ENCODE measurements at places on chromosomes 16 and 17.

DNA sequence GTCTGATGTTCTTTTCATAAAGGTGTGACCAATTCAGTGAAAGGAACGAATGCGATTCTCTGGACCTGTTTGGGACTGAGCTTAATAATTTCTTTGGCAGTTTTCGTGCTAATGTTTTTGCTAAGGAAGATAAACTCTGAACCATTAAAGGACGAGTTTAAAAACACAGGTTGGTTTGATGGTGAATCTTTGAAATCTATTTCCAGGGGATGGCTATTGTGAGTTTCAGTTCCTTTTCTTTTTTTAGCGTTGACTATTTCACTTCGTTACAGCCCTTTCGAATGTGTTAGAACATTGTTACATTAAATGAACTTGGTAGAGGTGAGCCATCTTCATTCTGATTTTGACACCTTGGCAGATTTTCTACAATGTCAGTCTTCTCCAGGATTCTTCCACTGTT, 1.2 kb downstream of the TNFRSF17 start:
- no peak for DNase-seq

DNA sequence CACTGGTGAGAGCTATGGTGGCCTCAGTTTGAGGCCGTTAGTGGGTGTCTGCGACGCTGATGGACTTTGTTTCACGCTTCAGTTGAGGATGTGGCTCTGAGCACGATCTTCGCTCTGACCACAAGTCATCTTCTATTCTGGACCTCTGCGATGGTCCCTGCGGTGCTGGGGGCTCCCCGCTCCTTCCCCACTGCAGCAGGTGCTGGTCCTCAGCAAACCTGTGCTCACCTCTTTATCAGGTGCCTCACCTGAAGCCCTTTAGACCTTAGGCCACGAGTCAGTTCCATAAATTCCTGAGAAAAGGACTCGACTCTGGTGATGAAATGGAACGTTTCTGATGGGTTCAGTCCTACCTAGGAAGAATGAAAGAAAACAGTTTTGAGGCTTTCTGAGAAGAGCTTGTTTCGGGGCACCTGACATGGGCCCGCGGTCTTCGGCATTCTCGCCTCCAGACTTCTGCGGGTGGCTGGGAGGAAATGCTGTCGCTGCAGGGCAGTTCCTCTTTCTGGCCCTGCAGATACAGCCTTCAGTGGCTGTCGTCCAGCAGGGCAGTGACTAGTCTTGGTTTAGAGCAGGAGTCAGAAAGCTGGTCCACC, 4.7 kb downstream of the KCTD5 start:
- no peak for DNase-seq

DNA sequence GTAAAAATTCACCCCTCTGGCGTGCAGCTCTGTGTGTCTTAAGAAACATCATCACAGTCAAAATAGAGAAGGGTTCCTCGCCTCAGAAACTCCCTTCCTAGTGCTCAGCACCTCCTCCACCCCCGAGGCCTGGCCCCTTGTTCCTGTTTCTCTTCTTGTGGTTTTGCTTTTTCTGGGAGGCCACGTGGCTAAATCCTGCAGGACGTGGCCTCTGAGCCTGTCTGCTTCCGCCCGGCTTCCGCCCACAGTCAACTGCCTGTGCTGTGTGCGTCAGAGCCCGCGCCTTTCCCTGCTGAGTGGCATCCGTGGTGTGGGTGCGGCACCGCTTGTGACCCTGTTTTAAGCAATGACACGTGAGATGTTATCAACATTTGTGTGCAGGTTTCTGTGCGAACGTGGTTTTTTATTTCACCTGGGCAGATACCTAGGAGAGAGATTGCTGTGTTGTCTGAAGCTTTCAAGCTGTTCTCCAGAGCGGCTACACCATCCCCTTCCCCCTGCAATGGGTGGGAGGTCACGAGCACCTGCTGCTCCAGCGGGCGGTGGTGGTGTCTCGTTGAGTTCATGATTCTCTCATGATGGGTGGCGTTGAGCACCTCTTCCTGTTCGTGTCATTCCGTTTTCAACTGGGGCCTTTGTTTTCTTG, 21.7 kb downstream of the ACSF3 start:
- DNase-seq = no peak

DNA sequence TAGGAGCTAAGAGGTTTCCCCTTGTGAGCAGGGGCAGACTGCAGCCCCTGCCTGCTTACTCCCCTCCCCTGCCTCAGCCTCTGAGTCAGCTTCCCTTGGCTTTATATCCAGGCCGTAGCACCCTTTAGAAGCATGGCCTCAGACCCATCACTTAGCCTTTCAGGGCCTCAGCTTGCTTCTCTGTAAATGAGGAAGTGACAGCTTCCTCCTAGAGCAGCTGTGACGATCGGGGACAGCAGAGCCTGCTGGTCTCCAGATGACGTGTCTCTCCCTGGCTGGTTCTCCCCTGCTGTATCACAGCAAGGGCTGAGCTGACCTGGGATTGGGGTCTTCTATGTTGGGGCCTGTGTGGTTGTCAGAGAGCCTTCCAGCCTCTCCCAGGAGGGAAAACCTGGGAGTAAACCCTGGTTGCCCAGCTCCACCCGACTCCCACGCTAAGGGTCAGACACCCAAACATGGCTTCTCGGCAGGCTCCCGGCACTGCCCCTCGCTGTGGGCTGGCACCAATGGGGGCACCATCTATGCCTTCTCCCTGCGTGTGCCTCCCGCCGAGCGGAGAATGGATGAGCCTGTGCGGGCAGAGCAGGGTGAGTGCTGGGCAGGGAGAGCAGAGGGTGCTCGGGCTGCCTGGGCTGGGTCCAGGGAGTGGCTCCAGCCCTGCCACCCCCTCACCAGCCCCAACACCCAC, 16.3 kb upstream of the MYO15B start:
- no peak for DNase-seq

DNA sequence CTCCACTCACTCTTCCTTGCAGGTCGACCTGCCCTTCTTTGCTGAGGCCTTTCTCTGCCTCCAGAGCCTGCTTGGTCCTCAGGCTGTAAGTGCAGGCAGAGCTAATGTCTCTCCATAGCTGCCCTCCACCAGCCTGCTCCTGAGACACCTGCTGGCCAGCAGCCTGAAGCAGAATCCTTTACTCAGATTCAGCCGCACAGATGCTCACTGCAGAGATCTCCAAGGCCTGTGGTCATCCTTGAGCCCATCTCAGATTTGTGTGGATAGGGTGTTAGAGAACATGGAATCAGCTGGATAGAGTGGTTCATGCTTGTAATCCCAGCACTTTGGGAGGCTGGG, 11.5 kb downstream of the DEXI start:
- DNase-seq = no peak

- DNase-seq = no peak
Measured at GRCh38 chr17:81035521-81036196, 708 bp downstream of the BAIAP2 start.

DNA sequence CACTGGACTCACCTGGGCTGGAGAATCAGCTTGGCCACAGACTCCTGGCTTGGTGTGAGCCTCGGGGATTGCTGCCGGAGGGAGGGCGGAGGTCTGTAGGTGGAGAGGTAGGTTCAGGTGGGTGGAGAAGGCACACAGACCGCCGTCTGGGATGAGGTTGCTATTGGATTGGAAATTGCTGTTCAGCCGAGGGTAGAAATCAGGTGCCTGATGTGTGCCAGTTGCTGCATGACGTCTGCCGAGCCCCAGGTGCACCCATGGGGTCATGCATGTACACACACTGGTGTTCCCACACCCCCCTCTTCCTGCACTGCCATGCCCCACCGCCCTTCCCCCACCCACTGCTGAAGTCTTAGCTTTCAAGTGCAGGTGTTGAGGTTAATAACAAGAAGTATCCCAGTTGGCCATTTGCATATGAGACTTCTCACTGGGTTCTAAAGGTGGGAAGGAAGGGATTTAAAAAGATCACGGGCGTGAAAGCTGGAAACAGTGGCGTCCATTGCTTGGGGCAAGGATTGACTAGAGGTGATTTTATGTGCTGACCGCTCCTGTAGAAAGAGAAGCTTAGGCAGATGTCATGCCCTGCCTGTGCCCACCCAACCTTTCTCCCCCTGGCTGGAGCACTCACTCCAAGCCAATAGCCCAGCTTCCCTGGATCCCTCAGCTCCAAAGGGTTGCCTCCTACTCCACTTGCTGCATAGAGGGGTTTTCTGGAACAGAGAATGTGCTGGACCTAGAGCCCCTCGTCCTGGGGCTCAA, 193.6 kb downstream of the CCDC182 start:
- no peak for DNase-seq

DNA sequence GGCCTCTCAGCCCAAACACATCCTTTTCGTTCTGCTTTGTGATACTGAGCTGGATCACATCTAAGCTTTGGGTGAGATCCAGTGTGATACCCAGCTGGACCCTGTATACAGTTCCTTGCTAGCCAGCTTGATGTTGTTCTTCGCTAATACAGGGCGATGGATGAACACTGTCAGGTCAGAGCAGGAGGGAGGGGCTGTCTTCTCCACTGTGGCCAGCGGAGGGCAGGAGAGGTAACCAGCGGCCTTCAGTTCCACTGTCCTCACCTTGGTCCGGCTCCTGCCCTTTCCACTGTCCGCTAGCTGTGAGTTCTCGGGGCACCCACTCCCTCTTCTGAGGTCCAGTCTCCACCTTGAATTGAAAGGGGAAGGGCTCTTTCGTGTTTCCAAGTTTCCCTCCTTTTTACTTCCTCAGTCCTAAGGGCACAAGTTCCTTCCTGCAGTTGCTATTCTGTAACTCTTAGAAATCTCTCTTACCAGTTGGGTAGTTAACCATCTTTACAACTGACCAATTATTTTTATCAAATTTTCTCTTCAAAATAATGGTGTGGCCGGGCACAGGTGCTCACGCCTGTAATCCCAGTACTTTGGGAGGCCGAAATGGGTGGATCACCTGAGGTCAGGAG, 3.0 kb upstream of the ZNF213 start:
- DNase-seq = no peak

DNA sequence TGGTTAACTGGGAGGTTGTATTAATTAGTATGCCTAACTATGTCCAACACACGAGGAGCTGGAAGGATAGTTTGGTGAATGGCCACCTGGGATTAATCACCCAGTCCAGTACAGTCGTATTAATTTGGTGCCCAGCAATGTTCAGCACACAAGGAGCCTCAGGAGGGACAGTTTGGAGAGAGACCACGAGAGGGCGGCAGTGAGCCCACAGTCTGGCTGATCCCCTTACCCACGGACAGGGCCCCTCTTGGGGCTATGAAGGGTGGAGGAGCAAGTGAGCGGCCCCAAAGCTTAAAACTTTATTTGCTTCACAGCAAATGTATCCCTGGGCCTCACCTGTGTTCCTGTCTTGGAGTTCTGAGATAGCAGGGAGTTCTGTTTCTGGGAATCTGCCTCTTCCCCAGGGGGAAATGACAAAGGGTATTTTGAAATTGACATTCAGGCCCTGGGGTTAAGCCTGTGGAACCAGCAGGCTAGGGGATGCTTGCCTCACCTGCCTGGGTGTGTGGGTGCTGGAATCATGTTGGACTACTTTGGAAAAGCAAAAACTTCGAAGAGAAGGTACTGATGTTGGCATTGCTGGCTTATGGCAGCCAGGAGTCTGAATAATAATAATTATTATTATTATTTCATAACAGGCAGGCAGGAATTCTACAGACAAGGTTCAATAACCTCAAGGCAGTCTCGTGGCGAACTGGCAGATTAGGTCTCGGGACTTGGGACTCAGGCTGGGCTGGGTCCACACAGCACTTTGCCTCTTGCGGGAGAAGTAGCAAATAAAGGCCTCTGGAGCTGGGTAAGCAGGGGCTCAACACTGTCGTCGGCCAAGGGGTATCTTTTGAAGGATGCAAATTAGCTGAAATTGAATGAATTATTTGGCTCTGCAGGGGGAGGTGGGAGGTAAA, 227.6 kb upstream of the ASIC2 start:
- DNase-seq = no peak

DNA sequence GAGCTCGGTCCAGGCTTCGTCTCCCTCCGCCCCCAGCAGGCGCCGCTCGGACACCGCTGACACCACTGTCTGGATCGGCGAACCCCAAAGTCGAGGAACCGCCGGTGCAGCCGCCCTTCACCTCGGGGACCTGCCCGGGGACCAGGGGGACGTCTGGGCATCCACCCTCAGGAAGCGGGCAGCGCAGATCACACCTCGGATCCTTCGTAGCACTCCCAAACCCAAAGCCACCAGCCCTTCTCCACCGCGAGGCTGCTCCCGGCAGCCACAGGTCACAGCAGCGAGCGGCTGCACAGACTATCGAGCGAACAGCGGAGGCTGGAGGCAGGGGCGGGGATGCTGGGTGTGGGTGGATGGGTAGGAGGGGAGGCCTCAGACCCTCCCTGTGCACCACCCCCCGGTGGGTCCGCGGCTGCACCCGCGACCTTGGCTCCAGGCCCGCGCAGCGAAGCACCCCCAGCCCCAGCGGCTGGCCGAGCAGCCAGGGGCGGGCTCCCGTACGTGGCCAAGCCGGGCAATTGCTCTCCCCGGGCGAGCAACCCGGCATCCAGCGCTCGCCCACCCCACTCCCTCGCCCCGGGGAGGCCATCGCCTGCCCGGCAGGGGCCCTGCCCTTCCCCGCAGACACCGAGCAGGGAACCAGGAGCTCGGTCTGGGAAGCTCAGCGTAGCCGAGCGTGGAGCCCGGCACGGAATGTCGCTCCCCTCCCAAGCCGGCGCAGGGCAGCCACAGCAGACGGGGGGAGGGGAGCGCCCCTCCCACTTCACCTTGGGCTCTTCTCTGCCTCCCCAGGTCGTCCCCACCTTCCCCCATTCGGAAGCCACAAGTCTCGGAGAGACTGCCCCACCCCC, 1.0 kb downstream of the SDK2 start:
- DNase-seq = no peak

- no peak for DNase-seq
Measured at GRCh38 chr17:57553526-57553925, 191.6 kb downstream of the CCDC182 start.

DNA sequence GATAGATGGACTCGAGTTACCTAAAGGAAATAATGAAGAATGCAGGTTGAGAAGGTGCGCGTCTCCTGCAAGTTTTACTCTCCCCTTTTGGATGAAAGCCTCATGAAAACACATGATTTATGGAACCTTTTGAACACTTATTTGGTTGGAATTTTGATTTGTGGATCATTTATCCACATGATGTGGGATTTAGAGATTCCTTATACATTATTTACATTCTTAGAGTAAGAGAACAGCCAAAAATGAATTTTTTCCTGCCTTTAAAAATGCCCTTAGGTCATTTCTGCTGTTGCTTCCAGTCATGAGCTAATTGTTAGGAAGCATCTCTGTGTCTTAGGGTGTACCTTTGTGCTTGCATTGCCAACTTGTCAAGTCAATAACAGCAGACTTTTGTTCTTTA, 99.9 kb downstream of the RPTOR start:
- no peak for DNase-seq

GRCh38 chr17:77528516-77529327, 388.0 kb downstream of the SEC14L1 start:
- DNase-seq = no peak

DNA sequence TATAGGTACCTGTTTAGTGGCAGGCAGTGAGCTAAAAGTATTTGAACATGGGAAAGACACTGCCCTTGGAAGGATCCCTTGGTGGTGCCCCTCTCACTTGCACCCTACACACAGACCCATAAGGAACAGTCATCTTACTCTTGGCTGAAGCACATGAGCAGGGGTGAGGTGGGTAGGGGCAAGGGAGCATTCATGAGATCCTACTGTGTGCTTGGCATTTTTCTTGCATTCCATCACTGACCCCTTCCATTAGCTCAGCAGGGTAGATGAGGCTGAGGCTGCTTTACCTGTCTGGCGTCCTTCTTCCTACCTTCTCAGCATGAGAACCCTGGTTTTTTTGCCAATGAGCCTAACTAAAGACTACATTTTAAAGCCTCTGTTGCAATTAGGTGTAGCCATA, 48.3 kb downstream of the CCT6B start:
- DNase-seq = no peak

All from AG09309 (cell line).